ENCODE measurements at places on chromosomes 3 and 15.
A peak's percentile ranks its signal among the peaks of the same experiment; 100 is the strongest.

GRCh38 chr3:14598143-14598569, 53.4 kb upstream of the CCDC174 start:
- peak; percentile 22 for DNase-seq

DNA sequence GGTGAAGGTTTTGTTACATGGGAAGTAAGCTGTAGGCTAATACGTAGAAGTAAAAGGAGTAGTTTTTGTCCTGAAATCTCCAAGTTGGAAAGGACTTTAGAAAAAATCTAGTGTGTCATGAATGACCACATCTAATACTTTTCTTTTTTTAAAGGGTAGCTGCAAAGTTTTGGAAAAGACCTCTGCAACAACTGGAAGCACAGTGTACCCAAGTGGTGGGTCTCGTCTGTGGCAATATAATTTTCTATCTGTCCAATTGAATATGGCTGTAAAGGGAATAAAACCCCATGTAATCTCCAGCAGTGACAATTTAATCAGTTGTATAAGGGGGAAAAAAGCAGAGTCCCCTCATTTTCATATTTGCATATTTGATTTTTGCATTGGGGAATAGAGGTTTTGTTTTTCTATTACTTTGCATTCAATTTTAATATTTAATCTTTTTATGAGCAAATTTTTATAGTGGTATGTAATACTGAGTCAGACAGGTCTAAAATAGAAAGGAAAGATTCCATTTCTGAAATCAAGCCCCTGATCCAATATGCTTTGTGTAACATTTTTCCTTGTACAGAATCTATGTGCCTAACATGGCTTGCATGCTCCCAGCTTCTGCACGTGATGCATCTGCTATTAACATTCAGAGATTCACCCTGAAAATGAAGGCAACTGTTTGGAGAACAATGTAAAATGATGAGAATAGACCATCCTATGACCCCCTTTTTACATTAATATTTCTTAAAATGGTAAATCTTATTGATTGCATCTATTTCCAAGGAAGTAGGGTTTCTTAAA, 531.4 kb downstream of the ZIC1 start:
- no peak for DNase-seq

DNA sequence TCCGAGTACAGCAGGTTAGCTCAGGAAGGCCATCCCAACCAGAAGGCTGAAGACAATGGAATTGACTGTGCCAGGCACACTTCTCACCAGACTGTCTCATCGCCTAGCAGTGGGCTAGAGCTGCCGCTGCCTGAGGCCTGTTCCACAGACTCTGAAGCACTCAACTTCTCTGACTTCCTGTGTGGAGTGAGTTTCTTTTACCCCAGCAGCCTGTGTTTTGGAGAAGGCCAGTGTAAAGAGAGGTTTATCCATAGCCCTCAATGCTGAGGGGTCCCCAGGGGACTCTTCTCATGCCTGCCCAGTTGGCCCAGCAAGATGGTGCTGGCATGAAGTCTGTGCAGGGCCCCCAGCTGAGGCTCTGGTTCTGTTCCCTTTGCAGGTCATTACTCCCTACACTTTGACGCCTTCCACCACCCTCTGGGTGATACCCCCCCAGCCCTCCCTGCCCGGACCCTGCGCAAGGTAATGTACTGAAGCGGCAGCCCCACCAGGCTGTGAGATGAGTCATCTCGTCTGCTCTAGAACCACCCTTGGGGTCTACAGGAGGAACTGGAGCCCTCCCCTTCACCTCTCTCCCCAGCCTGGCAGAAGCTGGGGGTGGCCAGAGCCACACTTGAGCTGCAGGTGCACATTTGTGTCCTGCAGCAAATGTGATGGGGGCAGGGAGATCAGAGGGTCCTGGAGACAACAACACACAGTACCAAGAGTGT, 5.2 kb upstream of the MANF start:
- no peak for DNase-seq

DNA sequence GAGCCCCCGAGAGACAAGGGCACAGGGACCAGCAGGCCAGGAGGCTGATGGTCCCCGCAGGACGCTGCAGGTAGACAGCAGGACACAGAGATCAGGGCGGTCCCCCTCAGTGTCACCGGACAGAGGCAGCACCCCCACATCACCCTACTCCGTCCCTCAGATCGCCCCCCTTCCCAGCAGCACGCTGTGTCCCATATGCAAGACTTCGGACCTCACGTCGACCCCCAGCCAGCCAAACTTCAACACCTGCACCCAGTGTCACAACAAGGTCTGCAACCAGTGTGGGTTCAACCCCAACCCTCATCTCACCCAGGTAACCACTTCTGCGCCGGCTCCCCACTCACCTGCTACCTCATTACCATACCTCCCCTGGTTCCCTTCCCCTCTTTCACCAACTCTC, 49.1 kb upstream of the APEH start:
- no peak for DNase-seq

GRCh38 chr3:81470524-81471278, 290.7 kb downstream of the GBE1 start:
- DNase-seq, result no peak

DNA sequence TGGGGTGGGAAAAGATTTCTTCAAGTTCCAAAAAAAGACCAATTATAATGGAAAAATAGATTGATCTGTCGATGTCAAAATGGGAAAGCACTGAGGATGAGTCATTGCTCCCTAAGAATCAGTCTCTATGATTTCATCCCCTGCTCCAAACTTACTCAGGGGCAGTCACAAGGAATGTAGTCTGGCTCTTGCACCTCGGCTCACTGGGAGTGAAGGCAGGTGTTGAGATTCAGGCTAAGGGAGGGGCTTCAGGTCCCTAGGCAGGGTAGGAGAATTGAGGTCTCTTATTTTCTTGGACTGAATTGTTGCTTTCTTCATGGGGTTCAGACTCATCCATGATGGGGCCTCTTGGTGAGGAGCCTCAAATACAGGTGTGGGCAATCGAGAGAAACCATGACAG, 14.2 kb downstream of the ESYT3 start:
- no peak for DNase-seq

DNA sequence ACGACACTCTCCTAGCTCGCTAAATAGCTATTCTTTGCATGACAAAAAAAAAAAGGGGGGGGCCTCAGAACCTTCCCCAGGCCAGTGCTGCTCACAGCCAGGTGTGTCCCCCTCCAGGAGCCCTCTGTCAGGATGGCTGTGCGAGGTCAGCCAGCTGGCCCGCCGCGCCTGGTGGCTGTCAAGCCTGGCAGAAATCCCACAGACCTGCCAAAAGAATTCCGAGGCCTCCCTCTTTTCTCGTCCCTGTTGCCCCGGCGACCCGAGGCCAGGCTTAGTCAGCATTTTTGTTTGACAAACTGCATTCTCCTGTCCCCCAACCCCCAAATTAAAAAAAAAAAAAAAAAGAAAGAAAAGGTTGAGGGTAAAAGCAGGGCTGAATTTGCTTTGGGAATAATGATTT, 61.9 kb downstream of the TM4SF4 start:
- DNase-seq, result peak; percentile 64

- DNase-seq, result peak; percentile 100
These were observed 193.7 kb upstream of the MME start for GRCh38 chr3:154886437-154886836.

DNA sequence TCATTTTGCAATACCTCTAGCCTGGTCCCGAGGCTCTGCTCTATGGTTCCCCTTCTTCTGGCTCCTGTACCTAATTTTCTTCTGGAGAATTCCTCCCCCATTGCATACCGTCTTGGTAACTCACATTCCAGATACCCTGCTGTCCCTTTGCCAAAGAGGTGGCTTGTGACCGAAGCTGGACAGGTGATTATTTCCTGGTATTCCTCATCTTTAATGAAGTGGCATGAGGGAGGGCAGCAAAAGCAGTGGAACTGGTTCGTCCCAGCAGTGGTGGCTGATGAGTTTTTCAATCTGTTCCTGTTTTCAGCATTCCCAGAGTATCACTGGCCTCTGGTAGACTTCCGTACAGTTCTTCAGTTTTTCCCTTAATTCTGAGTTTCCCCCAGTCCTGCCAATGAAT, 186.2 kb upstream of the CADPS start:
- DNase-seq, result no peak

DNA sequence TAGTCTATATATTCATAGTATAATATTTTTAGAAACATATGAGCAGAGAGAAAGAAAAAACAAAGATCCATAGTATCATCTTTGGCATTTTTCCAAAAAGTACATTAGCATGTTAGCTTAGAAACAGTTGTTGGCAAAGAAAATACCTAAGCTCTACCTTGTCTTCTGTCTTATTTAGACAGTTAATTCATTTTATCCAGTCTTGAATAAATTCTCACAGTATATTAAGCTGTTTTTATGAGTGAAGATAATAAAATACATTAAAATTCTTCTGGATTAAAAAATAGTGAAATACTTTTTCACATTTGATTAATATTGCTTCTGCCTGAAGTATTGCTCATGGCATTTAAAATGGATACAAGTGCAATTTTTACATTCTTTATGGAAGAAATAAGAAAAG, 145.2 kb downstream of the ZIC1 start:
- no peak for DNase-seq

GRCh38 chr15:66287461-66288057, 5.8 kb upstream of the DIS3L start:
- DNase-seq, result peak; percentile 26

DNA sequence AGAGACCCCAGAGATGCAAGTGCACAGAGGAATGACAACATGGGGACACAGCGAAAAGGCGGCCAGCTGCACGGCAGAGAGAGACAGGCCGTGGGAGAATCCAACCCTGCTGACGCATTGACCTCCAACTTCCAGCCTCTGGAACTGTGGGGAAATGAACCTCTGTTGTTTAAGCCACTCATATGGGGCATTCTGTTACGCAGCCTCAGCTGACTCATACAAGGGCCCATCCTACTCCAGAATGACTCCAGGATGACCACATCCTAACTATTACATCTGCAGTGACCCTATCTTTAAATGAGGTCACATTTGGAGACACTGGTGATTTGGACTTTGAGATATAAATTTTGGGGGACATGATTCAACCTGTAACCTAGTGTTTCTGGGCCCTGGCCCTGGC, 44.0 kb downstream of the KLF15 start:
- no peak for DNase-seq

GRCh38 chr15:89197503-89197971, 23.8 kb downstream of the RLBP1 start:
- no peak for DNase-seq

- no peak for DNase-seq
These were observed 62.2 kb downstream of the ABHD5 start for GRCh38 chr3:43752905-43753304.

- DNase-seq, result peak; percentile 66
These were observed 44.8 kb upstream of the HES1 start for GRCh38 chr3:194091141-194091540.

GRCh38 chr3:195102609-195103467, 168.1 kb downstream of the XXYLT1 start:
- DNase-seq, result peak; percentile 94

- DNase-seq, result no peak
These were observed 276.7 kb downstream of the ADAMTSL3 start for GRCh38 chr15:83930392-83931212.

- DNase-seq, result peak; percentile 84
These were observed at the start of gene RMDN3 for GRCh38 chr15:40754883-40755811. RMDN3 (minus strand) TSS chr15:40755254; CDS start chr15:40754783, 471 bp downstream.

- no peak for DNase-seq
These were observed 27.6 kb upstream of the CDCP1 start for GRCh38 chr3:45173776-45174175.

- DNase-seq, result no peak
These were observed 11.0 kb downstream of the PLCB2 start for GRCh38 chr15:40296561-40297230.

DNA sequence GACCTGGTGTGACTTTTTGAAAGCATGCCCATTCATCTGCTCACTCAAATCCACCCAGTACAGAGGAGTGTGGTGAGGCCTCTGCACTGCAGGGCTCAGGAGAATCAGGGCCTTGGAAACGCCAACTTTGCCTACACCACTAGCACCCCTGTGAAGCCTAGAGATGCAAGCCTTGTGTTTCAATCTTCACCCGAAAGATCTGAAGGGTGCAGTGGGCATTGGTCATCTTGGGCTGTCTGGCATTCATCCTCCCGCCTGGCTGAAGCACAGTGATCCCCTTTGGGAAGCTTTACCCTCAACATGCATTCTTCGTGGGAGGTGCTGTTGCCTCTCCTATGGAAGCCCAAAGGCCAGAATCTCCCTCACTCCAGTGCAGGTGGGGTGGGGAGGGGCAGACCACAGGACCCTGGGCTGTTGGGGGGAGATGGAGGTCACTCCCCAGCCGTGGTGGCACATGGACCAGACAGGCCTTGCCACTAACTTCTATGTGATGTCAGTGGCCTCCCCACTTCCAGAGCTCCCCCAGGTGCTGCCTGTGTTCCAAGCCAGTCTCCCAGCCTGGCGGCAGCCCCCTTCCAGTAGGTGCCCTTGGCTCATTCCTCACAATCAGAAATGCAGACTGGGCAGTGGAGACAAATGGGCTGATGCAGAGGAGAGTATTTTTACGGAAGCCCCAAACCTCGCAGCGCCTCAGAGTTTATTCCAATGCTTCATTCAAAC, 92.5 kb downstream of the ADAMTS17 start:
- DNase-seq, result no peak

- no peak for DNase-seq
These were observed 33.9 kb upstream of the CHRM5 start for GRCh38 chr15:33934396-33934795.
